HuH-7.5 (cell line): ENCODE measurements at places on chromosomes 16 and 17.

DNA sequence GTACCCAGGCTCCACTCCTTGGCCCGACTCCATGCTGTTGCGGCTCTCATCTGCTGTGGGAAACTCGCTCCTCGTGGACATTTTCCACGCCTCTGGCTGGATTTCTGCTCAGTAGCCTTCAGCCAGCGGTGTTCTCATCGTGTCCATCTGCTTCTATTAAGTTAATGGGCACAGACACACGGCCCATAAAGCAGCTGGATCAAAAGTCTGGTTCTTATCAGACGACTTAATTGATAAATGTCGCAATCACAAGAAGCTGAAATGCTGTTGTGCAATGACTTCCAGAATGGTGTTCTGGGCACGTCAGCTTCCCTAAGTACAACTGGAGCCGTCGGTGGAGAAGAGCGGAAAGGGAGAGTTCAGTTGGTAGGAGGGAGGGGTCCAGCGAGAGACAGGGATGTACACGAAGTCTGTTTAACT lies 211.7 kb upstream of the CHMP6 start:
- DNase-seq: no peak

DNA sequence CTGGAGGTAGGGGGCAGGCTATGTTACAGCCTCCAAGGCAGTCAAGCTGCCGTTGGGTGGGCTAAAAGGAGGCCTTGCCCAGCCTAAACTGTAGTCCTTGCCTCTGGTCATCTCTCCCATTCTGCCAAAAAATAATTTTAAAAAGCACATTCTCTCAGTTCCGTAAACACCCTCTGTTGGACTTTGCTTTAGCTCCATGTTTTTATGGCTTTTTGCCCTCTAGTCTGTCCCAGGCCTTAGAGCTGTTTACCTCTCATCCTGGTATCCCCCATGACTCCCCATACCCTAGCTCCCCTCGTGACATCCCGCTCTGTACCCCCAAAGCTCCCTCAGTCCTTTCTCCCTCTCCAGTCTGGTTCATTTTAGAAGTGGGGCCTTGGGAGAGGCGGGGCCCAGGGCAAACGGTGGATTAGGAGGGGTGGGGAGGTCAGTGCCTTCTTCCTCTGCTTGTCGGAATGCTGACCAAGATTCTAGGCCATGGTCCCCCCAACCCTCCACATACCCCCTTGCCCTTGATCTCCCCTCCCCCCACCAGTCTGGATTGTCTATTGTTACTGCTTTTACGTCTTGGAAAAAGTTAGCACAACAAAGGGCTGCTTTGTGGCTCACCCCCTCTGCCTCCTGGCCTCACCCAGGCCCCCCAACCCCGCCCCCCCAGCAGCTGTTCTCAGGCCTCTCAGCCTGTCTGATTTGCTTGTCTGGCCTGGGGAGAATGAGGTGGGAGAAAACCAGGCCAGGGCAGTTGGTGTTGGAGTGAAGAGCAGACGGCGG lies 18.4 kb downstream of the GJD3 start:
- DNase-seq: no peak

DNA sequence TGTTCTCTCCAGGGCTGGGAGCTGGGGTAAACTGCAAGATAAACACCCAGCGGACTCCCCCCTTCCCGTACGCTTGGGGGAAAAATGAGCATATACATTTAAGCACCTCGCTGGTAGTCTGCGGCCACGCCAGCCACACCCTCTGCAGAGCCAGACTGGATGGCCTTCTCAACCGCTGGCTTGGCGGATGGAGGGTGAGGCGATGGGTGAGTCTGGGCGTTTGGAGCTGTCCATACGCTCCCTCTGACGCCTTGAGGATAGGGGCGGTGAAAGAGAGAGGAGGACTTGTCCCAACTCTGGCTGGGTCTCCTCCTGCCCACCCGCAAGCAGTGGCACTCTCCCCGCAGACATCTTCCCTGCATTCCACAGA lies 1.0 kb downstream of the ITGA3 start:
- no peak for DNase-seq

DNA sequence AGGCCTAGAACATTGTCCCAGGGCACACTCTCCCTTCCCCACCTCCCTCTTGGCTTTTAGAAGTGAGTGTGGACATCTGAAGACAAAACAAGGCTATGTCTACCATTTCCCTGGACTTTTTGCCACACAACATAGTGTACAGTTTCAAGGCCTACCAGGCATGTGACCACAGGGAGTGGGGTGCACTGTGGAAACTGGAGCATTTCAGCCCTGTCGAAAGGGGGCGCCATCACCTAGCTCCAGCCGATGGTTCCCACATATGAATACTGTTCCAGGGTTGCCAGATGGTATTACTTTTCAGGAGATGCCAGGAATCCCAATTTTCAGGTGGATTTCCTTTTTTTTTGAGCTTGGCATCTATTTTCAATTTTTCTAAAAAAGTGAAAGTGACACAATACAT lies 140.7 kb downstream of the KATNIP start:
- peak; percentile 21 for DNase-seq

- no peak for DNase-seq
These were observed 9.3 kb upstream of the USP7 start for GRCh38 chr16:8972843-8973586.

DNA sequence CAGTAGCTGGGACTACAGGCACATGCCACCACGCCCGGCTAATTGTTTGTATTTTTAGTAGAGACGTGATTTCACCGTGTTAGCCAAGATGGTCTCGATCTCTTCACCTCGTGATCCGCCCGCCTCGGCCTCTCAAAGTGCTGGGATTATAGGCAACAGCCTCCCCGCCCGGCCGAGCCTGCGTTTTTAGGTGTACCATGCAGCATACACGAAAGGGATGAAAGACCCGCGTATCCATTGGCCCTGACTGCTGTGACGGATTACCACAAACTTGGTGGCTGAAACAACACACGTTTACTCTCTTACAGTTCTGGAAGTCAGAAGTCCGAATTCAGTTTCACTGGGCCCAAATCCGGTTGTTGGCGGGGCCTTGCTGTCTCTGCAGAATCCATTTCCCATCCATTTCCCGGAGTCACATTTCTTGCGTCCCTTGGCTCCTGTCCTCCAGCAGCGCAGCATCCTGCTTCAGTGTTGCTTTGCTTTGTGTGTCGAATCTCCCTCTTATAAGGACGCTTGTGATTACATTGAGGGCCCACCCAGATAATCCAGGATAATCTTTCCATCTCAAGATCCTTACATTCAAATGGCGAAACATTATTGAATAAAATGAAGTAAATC lies 8.3 kb upstream of the GUCY2D start:
- DNase-seq: no peak

DNA sequence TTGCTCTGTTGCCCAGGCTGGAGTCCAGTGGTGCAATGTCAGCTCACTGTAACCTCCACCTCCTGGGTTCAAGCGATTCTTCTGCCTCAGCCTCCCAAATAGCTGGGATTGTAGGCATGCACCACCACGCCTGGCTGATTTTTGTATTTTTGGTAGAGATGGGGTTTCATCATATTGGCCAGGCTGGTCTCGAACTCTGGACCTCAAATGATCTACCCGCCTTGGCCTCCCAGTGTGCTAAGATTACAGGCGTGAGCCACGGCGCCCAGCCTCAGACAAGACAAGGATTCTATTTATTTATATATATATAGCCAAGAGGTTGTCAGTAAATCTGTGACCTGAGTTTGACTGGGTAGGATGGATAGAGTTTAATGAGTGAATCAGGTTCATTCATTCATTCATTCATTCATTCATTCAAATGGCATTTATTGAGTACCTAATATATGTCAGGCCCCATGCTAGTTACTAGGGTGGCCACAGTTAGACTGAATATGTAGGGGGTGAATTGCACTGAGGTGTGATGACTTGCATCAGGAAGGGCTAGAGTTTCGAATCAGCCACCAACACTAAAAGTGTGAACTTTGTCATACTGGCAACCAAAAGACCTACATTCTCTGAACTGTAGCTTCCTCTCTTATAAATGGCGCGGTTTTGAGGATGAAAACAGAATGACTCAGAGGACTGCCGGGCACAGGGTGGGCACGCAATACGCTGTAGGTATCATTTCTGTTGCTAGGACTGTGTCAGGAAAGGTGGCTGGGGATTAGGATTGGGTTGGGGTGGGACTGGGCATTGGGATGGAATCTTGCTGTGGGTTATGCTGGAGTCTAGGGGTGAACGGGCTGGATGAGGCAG lies 37.8 kb downstream of the ITGAE start:
- no peak for DNase-seq

DNA sequence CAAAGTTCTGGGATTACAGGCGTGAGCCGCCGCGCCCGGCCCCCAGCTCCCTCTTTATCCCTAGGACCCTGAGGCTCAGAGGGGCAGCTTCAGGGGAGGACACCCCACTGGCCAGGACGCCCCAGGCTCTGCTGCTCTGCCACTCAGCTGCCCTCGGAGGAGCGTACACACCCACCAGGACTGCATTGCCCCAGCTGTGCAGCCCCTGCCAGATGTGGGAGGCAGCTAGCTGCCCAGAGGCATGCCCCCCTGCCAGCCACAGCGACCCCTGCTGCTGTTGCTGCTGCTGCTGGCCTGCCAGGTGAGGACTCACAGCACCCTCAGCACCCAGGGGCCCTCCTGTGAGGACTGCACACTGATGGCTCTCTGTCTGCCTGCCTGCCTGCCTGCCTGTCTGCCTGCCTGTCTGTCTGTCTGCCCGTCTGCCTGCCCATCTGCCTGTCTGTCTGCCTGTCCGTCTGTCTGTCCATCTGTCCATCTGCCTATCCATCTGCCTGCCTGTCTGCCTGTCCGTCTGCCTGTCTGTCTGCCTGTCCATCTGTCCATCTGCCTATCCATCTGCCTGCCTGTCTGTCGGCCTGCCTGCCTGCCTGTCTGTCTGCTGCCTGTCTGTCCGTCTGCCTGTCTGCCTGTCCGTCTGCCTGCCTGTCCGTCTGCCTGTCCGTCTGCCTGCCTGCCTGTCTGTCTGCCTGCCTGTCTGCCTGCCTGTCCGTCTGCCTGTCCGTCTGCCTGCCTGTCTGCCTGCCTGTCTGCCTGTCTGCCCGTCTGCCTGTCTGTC lies 5.0 kb downstream of the GCGR start:
- DNase-seq: no peak

GRCh38 chr17:48259694-48260291 lies 152.2 kb downstream of the SNX11 start:
- DNase-seq: no peak

DNA sequence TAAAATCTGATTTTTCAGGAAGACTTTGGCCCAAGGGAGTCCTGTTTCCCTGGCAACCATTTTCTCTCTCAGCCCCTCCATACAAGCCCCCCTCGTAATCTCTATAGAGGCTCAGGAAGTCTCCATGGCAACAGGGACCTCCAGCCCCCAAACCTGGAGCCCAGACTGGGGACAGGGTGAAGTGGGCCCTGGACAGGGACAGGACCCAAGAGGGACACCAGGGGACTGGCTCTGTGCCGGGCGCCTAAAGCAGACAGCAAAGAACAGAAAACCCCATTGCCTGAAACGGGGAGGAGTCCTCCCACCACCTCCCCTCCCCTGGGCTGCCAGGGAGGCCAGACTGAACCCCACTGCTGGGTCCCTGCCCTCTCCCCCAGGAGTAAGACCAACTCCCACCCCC lies 40.6 kb downstream of the CPNE2 start:
- no peak for DNase-seq

DNA sequence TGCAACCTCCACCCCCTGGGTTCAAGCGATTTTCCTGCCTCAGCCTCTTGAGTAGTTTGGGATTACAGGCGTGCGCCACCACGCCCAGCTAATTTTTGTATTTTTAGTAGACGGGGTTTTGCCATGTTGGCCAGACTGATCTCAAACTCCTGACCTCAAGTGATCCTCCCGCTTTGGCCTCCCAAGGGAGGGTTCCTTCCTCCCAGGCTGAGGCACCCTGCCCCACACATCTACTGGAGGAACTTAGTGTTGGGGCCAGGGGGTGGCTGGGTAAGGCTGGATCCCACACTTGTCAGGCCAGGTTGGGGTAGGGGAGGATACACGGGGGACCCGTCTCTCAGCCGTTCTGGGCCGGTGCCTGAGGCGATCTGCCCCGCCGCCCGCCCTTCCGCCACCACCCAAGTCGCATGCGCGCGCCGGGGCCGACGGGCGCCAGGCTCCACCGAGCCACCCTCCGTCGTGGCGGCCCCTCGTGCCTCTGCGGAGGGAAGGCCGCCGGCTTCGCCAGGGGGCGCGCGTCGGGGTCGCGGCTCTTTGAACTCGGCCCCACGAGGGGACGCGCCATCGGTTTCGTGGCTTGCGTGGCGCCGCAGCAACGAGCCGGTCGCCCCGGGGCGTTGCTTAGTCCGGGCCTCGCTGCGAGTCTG lies 15.9 kb downstream of the GRB7 start:
- peak; percentile 55 for DNase-seq

DNA sequence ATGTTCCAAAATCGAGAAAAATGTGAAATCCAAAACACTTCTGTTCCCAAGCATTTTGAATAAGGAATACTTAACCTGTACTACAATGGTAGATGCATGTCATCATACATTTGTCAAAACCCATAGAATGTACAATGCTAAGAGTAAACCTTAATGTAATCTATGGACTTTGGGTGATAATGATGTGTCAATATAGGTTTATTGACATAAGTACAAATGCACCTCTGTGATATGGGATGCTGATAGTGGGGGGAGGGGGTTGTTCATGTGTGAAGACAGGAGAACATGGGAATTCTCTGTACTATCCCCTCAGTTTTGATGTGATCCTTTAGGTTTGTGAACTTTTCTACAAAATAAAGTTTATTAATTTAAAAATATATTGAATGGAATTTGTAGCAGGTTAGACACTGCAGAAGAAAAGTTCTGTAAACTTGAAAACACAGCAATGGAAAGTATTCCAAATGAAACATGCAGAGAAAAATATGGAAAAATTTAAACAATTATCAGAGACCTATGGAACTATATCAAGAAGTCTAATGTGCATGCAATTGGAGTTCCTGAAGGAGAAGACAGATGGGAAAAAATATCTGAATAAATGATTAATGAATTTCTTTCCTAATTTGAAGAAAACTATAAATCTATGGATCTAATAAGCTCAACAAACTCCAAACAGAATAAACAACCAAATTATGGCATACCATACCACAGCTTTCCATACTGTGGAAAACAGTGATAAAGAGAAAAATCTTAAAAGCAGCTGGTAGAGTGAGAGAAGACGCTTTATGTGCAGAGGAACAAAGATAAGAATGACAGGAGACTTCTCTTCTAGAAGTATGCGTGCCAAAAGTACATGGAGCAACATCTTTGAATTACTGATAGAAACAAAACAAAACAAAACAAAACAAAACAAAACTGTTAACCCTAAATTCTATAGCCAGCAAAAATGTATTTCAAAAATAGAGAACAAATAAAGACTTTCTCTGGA lies 34.7 kb upstream of the MSI2 start:
- no peak for DNase-seq
